Naive thymus-derived CD4-positive, alpha-beta T cell (primary cell): ENCODE measurements at places on chromosomes 3 and 15. TPM values are rescaled to one million over a fixed set of nuclear protein-coding genes. Genes with fewer than 3 reads are reported as not detected.

Gene WDR49
- 0.19 TPM for total RNA-seq

DNA sequence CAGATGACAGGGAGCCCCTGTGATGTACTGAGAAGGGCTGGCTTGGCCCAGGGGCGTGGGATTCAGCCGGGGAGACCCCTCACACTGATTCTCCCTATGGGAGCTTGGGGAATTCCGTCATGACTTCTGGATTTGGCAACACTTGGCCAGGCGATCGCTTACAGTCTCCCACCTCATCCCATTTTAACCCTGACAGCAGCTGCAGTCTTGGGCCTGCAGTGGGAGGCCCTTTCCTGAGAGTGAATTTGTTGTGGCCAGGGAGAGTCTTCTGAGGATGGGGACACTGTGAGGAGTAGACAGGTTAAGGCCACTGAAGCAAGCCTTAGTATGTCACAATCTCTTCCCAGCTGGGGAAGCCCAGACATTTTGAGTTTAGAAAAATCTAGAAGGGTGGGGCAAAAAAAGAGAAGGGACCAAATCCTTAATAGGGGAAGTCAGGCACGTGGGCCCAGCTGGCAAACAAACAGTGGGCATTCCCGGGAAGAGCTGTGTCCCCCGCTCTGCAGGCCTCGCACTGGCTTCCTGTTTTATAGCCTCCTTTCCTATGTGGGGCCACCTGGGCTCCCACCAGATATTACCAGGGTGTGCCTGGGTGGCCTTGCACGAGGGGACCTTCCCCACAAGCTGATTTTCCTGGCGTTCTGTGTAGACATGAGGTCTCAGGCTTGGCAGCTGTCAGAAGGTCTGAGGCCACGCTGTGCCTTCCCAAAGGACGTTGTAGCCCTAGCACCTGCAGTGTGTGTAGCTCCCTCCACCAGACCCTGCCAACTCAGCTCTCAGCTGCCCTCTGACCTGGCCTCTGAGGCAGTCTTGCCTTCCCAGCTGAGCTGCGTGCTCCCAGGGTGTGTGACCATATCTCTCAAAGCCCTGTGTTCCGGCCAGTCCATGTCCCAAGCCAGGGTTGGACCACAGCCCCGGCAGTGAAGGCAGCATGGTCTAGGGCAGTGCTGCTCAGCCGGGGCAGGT is 64.5 kb downstream of the FEM1B start:
- H3K27me3 ChIP-seq: no peaks in the 10 kb centered on the region
- H3K4me1 ChIP-seq: no peaks in the 10 kb centered on the region
- H3K27ac ChIP-seq: no peak overlapping the region
- DNase-seq: no peak

Gene PTH1R
- not detected for total RNA-seq

Gene UPK1B
- not detected for total RNA-seq

Gene SV2B
- total RNA-seq: 0.05 TPM

Gene DUOXA1
- total RNA-seq: not detected in 2 replicates

DNA sequence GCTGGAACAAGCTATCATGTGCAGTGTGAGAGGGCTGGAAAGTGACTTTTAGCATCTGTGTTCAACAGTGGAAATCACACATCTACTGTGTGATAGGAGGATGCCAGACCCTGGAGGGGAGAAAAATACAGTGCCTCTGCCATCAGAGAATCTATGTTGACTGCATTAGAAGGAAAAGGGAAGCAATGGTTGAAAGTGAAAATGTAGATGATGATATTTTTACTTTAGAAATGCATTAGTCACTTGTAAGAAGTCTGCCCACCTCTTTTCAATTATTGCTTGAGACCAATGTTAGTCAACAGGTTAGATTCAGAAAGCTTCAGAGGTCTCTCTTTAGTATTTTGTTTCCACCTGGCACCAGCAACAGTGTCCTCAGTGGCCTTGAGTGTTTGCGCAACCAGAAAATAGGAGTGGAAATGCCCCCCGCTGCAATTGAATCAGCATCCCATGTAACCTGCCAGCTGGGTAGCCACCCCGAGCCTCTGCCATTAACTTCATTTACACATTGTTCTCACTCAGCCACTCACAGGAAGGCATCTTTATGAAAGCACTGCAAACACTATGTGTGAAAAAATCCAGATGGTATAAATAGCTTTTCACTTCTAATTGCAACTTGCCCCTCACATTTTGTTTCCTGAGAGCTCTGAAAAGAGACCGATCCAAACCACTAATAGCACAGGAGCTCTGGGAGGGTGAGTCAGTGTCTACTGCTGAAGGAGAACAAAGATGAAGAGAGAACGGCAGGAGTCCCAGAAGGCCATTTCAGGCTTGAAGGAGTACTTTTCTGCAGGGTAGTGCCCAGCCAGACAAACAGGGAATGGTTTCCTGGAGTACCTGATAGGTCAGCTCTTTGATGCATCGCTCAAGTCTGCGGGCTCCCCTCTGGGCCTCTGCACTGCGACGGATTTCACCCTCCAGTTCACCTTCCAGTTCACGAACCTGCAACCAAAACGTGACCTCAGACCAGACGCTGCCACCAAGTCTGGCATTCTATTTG is 92.1 kb downstream of the HHLA2 start:
- no peaks in the 10 kb centered on the region for H3K36me3 ChIP-seq
- no peak overlapping the region for H3K27ac ChIP-seq
- DNase-seq: no peak
- no peak overlapping the region for H3K4me3 ChIP-seq
- no peaks in the 10 kb centered on the region for H3K27me3 ChIP-seq

Gene SEMA5B
- 0.51 TPM for total RNA-seq

DNA sequence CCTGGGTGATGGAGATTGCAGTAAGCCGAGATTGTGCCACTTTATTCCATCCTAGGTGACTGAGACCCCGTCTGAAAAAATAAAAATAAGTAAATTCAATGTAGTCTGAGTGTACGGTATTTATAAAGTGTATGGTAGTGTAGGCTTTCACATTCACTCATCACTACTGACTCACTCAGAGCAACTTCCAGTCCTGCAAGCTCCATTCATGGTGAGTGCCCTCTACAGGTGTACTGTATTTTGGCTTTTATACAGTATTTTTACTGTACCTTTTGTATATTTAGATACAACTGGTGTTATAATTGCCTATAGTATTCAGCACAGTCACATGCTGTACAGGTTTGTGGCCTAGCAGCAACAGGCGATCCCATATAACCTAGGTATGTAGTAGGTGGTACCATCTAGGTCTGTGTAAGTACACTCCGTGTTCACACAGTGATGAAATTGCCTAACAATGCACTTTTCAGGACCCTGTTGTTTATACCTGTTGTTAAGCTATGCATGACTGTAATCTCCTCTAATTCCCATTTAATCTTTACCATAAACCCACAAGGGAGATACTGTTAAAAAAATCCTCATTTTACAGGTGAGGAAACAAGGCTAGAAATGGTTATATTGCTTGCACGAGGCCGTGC is 19.3 kb downstream of the CACNA1D start:
- no peaks in the 10 kb centered on the region for H3K36me3 ChIP-seq
- H3K4me1 ChIP-seq: no peaks in the 10 kb centered on the region
- H3K4me3 ChIP-seq: no peak overlapping the region
- no peaks in the 10 kb centered on the region for H3K27me3 ChIP-seq
- no peak overlapping the region for H3K27ac ChIP-seq

DNA sequence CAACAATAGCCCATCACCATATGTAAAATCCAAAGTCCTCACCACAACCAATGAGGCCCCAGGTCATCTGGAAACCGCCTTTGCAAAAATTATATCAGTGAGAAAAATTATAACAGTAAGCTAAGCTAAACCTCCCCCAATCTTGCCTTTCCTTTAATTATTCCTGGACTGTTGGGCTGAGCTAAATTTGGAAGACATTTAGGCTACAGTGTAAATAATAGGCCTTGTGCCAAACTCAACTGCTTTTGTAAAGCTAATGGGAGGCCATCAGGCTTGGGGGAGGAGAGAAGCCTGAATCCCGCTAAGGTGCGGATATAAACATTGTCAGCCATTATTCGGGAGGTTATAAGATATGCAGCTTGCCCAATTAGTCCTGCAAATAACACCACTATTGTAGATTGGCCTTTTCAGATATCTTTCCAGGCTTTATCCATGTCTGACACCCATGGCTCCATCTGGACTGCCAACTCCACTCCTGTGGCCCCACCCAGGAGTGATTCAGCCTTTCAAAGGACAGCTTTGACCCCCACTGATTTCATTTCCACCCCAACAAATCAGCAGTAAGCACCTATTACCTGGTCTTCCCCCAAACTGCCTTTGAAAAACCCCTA is 53.0 kb upstream of the CA12 start:
- no peaks in the 10 kb centered on the region for H3K36me3 ChIP-seq
- H3K27me3 ChIP-seq: no peaks in the 10 kb centered on the region
- DNase-seq: no peak
- H3K4me1 ChIP-seq: peaks cover 20% of the 10 kb centered on the region

DNA sequence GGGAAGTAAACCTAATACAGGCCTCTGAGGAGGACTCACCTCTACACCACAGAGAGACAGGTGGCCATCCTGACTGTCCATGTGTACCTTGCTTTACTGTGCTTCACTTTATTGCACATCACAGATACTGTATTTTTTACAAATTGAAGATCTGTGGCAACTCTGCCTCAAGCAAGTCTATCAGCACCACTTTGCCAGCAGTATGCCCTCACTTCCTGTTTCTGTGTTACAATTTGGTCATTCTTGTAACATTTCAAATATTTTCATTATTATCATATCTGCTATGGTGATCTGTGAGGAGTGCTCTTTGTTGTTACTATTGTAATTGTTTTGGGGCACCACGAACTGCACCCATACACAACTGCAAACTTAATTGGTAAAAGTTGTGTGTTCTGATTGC is 78.0 kb downstream of the BBX start:
- no peak for DNase-seq
- H3K27me3 ChIP-seq: no peaks in the 10 kb centered on the region
- no peak overlapping the region for H3K4me3 ChIP-seq
- H3K36me3 ChIP-seq: no peaks in the 10 kb centered on the region
- no peak overlapping the region for H3K27ac ChIP-seq
- peaks cover 40% of the 10 kb centered on the region for H3K4me1 ChIP-seq

GRCh38 chr3:127628788-127629466 is at the start of gene PODXL2:
Gene PODXL2 (plus strand): TSS chr3:127629185. CDS start chr3:127629220, 35 bp downstream.
- no peak within 1 kb of the TSS for H3K27ac ChIP-seq
- peaks cover 15% of the 10 kb centered on the region for H3K4me1 ChIP-seq
- H3K27me3 ChIP-seq: no peaks in the 10 kb centered on the region
- peak within 1 kb of the TSS; percentile 62 for H3K4me3 ChIP-seq
